ENCODE measurements at places on chromosomes 12 and 14. TPM values are rescaled to one million over a fixed set of nuclear protein-coding genes. Genes with fewer than 3 reads are reported as not detected.

Gene B3GNT4
- total RNA-seq: 18.9 TPM

DNA sequence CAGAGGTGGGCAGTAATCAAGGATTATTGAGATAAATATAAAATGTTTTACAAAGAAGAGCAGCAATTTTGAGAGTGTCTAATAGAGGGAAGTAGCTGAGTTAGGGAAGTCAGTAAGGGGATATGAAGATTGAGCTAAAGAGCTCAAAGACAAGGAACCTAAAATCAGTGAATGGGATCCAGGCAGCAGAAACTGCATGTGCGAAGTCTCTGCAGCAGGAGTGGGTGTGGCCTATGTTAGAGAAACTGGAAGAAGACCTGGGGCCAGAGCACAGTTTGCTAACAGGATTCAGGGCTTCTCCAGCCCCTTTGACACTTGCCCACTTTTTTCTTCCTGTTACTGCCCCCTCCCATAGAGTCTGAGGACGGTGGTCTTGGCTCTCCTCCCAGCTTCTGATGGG, 36.3 kb upstream of the PLXNC1 start:
- DNase-seq: no peak

Gene CIROP
- not detected for total RNA-seq

GRCh38 chr12:15707516-15708199, 81.5 kb downstream of the EPS8 start:
- DNase-seq: no peak

DNA sequence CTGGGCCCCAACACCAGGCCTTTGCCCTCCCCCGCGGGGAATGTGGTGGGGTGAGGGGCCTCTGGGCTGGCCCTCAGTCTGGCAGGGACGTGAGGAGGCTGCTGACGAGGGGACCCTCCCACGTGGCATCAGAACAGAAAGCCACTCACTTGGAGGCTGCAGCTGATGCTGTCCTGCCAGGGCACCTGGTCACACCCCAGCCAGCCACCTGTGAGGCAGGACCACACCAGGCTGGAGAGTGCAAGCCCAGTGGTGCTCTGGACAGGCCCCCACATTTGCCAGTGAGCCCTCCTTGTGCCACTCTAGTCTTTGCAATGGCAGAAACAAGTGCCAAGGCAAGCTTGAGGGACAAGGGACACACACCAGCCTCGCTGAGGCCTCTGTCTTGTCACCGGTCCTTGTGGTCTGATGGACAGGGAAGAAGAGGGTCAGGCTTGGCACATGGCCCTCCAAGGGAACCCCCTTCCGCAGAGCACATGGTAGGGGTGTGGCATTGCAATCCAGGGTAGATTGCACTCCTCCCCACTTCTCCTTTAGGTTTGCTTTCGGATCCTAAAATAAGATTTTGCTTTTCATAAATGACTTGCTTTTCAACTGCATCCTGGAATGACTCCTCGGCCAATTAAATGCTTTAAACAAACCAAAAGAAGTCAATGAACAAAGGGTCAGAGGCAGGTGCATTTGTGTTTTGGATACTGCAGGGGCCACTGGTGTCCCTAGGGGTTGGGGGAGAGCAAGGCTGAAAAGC, 53.7 kb downstream of the CCDC88C start:
- no peak for DNase-seq
